ENCODE measurements at places on chromosomes 2 and 18.

DNA sequence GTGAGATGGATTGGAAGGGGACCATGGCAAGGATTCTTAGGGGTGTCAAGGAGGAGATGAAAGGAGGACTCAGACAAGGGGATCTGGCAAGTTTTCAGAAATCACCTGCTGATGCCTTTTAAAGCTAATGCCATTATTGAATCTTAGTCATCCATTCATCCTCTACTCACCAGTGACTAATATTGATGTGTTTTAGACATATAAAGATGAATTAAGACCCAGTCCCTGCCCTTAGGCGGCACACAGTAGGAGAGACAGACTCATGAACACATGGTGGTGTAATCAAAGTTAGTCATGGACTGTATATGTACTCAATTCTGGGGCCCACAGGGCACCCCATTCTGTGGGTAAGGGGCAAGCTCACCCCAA is 56.5 kb upstream of the ATL2 start:
- DNase-seq: no peak

GRCh38 chr18:4125627-4126230 is 329.4 kb downstream of the DLGAP1 start:
- no peak for DNase-seq

DNA sequence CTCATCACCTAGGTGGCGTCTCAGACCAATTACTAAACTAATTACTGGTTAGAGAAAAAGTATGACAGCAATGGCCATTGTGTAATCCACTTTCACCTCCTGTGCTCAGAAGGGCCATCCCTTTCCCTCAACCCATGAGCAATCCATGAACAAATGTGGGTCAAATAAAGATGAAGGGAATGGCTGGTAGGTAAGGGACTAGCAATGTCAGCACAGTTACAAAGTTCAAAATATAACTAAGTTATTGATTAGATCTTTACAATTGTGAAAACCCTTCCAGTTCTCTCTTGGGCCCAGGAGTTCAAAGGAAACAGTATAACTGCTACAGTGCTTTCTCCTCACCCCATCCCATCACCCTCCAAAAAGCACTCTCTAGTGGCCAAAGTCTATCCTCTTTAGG is 98.3 kb downstream of the DTNA start:
- no peak for DNase-seq

DNA sequence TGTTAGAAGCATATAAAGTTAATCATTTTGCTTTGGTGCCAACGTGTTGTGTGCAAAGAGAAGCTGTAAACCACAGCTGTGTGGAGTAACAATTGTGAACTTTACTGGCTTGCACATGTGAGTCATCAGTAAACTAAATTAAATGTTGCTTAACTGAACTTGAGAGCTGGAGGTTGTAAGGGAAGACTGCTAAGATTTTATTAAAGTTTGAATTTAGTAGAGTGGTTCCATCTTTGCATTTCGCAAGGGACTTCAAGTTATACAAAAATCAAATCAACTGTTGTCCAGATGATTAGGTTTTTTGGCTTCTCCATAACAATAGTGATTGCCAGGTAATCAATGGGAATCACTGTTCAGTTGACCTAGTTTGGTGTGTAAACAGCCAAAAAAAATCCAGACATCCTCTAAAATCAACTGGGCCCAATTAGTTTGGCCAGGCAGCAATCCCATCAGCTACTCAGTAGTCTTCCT is 247.4 kb downstream of the MYO3B start:
- DNase-seq: no peak

DNA sequence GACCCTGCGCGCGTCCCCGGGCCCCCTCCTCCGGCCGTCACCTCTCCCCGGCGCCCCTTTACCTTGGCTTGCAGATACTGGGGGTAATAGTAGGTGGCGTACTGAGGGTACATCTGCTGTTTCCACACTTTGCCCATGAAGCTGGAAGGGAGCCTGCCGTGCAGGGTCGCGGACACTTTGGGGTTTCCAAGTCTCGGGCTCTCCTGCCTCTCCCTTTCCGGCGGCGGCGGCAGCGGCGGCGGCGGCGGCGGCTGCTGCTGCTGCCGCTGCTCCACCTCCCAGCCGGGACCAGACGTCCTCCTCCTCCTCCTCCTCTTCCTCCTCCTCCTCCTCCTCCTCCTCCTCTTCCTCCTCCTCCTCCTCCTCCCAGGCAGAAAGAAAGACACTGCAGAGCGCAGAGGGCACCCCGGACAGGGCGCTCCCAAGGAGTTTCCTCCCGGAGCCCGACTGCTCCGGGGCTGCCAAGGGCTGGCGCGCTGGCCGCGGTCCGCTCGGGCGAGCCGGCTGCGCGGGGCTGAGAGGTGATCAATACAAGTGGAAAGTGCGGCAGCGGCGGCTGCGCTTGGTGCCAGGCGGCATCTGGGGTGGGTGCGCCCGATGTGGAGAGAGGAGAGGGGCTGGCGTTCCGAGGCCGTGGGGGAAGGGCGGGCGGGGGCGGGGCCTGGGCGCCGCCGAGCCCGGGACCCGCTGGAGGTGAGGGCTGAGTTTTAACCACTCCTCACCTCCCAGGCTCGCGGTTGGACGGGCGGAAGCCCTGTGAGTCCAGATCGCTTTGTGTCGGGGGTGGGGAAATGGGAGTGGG is at the start of gene RBMS1:
RBMS1 (minus strand) TSS at position 581 of the 802 bp plus-strand sequence; CDS start at position 137, 444 bp downstream.
- DNase-seq: peak; percentile 37

DNA sequence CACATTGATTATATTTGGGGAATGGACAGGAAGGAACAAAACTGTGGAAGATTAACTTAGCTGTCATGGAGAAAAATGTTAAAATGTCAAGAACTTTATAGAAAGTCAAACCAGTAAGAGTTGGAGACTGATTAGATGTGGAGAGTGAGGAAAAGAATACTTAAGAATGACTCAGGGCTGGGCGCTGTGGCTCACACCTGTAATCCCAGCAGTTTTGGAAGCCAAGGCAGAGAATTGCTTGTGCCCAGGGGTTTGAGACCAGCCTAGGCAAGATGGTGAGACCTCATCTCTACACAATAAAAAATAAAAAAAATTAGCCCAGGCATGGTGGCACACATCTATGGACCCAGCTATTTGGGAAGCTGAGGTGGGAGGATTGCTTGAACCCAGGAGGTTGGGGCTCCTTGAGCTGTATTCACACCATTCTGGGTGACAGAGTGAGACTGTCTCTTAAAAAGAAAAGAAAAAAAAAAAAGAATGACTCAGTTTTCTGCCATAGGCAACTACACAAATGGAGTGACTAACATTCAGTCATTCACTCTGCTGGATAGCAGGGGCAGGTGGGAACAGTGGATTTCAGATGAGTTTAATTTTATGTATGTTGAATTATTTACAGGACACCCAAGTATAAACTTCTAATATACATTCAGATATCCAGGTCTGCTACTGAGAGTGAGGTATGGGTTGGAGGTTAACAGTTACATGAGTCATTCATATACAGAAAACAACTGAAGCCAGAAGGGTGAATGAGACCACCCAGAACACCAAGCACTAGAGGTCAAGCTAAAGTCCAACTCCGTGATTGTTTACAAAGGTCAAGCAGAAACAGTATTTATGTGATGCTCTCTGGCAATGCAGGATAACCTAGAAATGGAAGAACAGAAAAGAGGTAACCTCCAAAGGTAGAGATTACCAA is 33.9 kb downstream of the ORC2 start:
- DNase-seq: no peak

GRCh38 chr2:203715744-203716143 is 9.3 kb downstream of the CD28 start:
- DNase-seq: no peak

DNA sequence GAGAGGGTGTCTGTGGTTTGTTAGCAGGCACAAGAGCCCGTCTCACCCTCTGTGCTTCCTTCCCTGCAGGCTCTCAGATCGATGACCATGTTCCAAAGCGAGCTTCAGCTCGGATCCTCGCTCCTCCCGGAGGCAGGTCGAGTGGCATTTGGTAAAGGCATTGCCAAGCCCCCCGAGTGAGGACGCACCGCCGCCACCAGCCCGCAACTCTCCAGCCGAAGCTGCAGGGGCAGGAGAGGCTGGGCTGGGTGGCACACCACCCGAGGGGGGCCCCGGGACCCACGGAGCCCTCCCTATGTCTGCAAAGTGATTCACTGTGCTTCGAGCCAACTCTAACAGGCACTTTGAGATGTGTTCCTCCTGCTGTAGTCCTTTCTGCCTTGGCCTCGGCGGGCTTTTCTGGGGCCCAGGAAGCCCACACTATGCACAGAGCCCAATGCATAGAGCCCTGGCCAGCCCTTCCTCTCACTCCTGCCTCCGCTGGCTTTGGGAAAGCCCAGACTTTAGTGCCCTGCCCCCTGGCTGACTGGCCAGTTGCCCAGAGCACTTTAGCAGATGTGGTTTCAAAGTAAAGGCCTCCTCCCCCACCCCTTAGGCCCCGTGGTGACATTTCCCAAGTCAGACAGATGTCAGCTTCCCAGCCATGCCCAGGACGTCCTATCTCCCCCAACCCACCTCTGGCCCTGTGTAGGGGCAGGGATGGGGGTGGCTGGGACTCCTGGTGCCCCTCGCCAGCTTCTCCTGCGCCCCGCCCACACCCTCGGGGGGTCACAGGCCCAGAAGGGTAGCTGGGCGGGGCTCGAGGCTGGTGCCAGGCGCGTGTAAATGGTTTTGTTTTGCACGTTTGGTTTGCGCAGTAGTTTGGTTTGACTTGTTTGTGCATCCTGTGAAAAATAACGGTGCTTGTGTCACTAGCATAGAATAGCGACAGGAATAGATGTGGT is 23.3 kb upstream of the MAPRE3 start:
- DNase-seq: no peak

DNA sequence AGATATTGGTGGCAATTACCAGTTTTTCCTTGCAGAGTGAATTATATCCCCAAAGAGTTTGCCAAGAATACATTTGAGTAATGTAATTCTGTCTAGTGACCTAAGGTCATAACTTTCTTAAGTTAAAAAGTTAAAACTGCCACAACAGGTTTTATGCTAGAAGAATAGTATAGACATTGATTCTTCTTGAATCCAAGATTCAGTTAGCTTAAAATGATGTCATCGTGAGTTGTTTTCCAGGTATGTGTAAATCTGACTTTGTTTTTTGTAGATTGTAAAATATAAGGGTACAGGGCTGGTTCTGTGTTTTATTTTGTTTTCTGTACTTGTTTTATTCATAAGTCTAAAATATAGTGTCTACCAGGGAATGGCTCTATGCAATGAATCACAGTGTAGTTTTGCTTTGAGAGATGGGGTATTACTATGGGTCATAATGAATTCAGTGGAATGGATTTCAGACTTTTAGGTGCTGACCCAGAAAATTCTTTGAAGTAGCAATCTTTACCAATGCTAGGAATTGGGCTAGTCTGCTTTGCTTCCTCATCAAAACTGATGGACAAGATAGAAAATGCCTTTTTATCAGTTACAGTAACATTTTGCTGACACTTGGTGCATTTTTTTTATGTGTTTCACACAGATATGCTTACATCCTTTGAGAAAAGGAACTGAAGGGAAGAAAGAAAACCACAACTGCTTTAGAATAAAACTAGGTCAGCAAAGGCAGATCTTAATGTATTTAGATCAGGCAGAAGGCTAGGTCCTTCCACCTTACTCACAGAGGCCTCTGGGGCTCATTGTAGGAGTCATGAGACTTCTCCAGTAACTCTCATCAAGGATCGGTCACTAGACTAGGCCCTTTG is 20.8 kb upstream of the MGAT5 start:
- DNase-seq: peak; percentile 88

DNA sequence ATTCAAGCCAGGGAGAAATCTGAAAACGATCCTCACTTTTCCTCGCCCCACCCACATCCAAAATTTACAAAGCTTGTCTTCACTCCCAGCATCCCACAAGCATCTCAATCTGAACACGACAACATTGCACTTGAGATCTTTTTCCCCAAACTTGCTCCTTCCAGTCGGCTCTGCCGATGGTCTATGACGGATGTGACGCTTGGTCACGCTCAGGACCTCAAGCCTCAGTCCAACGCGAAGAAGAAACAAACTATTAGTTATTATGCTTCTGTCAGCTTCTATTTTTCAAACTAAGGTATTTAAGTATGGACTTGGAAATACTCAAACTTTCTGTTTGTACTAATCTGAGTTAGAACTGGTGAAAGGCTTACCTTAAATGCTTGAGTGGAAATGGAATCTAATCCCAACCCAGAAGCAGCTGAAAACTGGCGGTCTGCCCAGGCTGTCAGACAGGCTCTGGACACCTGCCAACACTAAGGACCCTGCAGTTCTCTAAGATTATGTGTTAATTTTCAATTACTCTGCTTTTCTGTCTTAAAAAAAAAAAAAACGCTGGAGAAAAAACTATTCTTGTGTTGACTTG is 132.1 kb upstream of the DNMT3A start:
- no peak for DNase-seq

GRCh38 chr18:28905509-28905908 is 728.6 kb upstream of the CDH2 start:
- DNase-seq: no peak

GRCh38 chr2:136168720-136169119 is 50.8 kb upstream of the CXCR4 start:
- no peak for DNase-seq

DNA sequence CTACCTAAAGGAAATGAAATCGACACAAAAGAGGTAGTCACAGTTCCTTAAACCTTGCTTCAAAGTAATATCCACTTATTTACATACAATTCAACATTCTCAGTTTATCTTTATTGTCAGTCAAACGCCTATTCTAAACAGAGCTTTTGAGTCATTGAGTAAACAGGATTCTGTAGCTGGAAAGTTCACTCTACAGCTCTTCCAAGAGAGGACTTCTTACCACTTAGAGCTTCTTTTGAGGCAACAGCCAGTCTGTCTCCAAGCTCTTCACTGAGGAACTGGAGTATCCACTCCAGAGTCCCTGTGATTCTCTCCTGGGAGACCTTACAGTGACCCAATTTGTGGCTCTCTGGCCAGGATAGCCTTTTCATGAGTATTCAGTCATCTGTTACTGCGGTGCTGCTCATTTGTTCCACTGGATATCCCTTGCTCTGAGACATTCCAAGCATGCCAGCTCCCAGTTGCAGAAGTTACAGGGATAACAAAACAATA is 210.9 kb upstream of the OSR1 start:
- no peak for DNase-seq

- DNase-seq: no peak
These were observed 83.0 kb downstream of the MGAT5 start for GRCh38 chr2:134336921-134337320.

- no peak for DNase-seq
These were observed 117.1 kb downstream of the TXNL1 start for GRCh38 chr18:56521263-56521662.

Data from Jurkat, Clone E6-1 (cell line).